ENCODE measurements at places on chromosomes 3 and 15.

GRCh38 chr3:181690769-181691168 is 21.0 kb upstream of the SOX2 start:
- DNase-seq = no peak

GRCh38 chr15:85394554-85395333 is 14.3 kb downstream of the AKAP13 start:
- DNase-seq = no peak

DNA sequence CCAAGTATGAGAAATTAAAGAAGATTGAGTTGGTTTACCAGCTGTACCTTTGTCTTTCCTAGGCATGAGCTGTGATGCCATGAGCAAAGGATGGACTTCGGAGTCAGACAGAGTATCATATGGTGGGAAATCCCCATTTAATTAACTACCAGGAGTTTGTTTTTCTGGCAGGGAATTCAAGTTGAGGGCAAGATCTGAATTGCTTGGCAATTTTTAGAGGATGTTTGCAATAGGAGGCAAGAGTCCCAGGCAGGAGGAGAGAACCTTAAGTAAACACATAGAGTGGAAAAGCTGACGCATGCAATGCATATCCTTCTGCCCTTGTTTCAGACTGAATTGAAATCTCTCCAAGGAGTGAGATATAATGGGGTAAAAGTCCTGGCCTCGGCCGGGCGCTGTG is 569.7 kb upstream of the MDFIC2 start:
- no peak for DNase-seq

GRCh38 chr3:120048355-120049041 is 45.7 kb downstream of the GSK3B start:
- DNase-seq = no peak

DNA sequence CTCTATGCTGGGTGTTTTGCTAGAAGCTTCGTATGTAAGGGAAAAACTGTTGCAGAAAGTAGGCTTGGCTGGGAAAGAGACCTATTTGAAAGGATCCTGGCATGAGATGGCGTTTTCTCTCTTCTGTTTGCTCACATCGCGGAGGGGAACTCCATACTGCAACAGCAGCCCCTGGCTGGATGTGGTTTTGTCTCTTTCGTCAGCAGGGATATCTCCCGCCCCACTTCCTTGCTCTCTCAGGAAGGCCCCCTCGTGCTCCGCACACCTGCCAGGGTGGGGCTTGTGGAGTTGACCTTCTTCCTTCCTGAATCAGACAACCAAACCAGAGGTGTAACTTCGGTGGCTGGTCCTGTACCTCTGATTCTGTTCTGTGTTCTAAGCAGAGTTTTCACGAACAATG is 26.4 kb upstream of the MYZAP start:
- DNase-seq = no peak

DNA sequence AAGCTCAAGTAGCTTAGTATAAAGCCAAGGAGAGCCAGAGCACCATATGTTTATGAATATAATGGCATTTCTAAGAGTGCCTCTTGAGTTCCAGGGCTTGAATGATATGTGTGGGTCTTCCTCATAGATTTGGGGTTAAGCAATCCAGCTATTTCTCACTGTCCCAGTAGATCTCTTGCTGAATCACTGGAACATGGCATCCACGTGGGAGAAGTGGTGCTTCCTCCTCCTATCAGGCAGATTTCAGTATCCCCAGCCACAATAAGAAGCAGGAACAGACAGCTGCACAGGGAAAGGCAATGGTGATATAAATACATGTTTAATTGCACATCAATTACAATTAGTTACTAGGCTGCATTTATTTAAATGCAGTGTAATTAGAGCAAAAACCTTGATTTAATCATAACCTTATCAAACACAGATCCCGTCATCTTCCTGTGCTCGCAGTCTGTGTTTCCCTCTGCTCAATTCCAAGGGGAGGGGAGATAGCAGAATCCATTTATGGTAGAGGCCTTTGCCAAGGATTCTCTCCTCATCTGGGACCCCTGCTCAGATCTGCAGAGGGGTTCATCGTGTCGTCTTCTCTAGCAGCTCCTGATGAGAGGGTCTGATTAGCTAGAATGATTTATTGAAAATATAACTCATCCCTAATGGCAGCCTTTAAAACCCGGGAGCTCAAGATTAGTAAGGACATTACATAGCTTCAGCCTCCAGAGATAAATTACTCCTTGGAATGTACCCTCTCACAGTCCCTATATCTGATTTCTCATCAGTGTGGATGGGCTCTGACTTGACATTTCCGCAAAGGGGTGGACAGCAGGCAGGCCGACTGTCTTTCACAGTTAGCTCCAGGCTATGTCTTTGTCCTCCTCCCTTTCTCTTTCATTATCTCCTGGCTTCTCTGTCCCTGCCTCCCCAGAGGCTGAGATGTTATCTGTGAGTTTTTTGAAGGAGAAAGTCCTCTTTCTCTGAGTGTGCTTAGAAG is 775.9 kb downstream of the AGBL1 start:
- DNase-seq = no peak

DNA sequence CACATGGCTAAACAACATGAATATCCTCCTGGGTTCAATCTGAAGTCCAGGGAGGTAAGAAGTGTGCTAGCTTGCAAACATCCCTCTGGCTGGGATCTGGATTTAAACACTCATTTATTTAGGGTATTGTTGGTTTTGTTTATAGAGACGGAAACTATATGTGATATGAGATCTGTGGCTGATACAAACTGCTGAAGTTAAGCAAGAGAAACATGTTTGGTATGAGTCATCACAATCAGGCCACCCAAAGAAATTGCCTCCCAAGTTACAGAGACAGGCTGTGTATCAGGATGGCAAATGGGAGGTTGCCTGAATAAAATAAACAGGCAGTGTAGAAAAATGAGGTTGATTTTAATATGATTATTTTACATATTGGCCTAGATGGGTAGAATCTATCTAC is 562.1 kb downstream of the IGSF11 start:
- no peak for DNase-seq

DNA sequence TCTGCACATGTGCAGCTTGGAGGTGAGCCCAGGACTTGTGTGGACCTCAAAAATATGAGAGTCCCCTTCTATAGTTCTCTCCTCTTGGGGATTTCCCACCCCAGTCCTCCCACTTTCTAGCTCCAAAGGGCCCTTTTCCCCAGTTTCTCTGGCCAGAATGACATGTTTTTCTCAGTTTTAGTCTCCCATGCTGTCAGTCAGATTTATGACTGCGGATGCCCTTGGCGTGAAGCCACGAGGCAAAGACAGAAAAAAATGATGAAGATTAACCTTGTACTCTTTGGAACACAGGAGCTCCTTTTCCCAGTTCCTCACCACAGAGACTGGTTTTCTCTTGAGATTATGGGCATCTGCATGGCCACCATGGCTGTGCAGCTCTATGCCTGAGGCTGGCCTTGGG is 72.0 kb upstream of the TTBK2 start:
- DNase-seq = no peak

GRCh38 chr3:31932990-31933389 is 48.1 kb downstream of the OSBPL10 start:
- DNase-seq = no peak

GRCh38 chr15:68085052-68085451 is 30.9 kb downstream of the PIAS1 start:
- DNase-seq = no peak

GRCh38 chr3:40546816-40547215 is 22.1 kb downstream of the ZNF621 start:
- DNase-seq = no peak

DNA sequence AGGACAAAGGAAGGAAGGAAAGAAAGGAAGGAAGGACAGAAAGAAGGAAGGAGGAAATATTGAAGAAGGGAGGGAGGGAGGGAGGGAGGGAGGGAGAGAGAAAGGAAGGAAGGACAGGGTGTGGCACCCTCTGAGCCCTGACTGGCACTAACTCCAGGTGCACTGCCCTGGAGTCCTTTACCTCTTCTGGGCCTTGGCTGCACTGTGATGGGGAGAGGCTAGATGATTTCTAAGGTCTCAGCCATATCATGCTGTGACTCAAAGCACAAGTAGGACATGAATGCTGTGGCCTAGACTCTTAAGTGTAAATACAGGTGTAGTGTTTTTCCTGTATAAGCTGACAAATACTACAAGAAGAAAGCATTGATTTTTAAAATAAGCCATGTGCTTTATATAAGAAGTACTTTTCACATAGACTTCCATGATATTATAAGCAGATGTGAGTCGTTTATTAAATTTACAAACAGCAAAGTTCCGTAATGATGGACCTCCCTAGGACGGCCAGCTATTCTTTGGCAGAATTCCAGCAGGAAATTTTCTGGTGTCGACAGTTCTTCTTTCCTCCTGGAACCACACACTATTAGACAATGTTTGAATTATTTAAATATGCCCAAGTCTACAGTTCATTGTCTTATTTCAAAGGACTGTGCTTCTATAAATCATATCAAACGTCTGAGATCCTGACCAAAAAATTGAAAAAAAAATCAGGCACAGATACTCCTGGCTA is 213.8 kb upstream of the C2CD4B start:
- no peak for DNase-seq

Measured in NCI-H187 (cell line).